ENCODE measurements at places on chromosomes 7 and 10.

- DNase-seq: no peak
These were observed 208.4 kb downstream of the FANK1 start for GRCh38 chr10:126104767-126105166.

- peak; percentile 22 for DNase-seq
These were observed 882 bp downstream of the IRF5 start for GRCh38 chr7:128938544-128939074.

DNA sequence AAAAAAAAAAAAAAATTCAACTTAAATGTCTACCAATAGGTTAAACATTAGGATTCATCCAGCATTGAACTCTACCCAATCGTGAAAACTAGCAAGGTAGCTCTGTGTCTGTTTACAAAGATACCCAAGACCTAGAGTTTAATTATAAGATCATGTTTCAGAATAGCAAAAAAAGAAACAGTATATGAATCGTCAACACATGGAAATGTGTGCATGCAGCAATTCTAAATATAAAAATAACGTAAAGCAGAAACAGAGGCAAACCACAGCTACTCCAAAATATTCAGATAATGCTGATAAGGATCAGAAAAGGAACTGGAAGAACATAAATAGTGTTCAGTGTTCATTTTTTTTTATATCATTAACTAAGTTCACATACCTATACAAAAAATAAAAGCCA is 68.7 kb downstream of the AFAP1L2 start:
- no peak for DNase-seq

GRCh38 chr7:30812676-30813075 is 41.5 kb downstream of the MINDY4 start:
- DNase-seq: no peak

- DNase-seq: no peak
These were observed 423.4 kb upstream of the MGMT start for GRCh38 chr10:129043691-129044090.

DNA sequence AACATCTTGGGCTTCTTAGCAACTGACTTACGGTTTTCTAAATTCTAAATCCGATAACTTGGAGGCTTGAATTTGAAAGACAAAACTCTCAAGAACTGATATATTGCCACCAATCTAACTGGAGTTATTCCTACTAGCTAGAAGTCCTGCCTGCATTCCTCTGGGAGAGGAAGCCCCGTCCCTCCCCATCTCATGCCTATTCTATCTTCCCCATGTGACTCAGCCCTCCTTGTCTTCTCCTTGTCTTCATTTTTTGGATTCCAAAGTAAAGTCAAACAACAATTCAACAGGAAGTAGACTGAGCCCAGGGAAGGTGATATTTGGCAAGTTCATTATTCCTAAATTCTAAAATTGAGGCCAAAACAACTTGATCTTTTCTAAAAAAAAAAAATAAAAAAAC is 587.7 kb downstream of the KCNMA1 start:
- no peak for DNase-seq

- peak; percentile 27 for DNase-seq
These were observed 99.4 kb downstream of the CTBP2 start for GRCh38 chr10:125060826-125061556.

DNA sequence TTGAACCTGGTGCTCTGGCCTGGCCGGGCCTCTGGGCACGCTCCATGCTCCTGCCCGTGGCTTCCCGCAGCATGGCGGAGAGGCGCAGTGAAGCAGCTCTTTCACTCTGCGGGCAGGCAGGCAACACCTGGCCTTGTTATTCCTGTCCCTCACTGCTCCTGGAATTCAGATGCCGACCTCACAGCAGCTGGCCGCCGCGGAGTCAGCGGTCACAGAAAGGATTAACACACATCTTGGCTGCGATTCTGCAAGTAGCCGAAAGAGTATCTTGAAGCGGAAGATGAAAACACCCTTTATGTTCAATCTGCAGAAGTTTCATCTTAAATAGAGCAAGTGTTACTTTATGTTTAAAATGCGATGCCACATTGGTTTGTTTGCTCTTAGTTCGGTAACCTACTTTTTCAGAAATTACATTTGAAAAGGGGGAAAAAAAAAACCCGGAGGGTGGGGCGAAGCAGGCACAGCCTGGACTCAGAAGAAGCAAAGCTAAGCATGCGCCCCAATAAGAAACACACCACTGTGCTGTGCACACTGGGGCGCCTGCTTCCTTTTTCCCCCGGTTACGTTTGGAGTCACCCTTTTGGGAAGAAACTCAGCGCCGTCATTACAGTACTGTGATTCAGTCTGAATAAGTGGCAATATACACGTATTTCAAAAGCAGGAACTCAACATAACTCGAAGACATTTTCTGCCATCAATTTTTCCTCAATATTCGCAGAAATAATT is 42.3 kb downstream of the BRI3 start:
- no peak for DNase-seq

DNA sequence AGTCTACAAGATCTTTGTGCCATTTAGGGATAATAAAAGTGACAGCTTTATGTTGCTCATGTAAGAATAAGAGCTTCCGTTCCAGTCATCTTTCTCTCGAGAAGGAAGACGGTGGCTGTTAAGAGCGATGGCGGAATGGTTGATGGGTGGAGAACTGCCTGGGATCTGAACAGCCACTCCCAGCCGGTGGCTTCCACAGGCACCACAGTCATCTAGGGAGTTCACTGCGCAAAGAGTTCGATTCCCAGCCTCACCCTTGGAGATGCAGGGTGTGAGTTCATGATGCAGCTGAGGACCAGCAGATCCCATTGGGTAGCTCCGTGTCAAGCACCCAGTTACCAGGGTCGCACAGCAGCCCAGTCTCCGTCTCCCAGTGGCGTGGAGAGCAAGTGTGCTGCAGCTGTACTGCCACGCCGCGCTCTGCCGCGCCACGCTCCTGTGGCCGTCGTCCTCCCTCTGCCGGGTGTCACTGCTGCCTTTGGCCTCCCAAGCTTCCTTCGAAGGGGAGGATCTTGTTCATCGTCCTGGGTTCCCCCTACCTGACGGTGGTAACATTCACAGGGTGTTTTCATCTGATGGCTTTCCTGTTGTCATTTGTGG is 7.8 kb downstream of the SUN1 start:
- no peak for DNase-seq

DNA sequence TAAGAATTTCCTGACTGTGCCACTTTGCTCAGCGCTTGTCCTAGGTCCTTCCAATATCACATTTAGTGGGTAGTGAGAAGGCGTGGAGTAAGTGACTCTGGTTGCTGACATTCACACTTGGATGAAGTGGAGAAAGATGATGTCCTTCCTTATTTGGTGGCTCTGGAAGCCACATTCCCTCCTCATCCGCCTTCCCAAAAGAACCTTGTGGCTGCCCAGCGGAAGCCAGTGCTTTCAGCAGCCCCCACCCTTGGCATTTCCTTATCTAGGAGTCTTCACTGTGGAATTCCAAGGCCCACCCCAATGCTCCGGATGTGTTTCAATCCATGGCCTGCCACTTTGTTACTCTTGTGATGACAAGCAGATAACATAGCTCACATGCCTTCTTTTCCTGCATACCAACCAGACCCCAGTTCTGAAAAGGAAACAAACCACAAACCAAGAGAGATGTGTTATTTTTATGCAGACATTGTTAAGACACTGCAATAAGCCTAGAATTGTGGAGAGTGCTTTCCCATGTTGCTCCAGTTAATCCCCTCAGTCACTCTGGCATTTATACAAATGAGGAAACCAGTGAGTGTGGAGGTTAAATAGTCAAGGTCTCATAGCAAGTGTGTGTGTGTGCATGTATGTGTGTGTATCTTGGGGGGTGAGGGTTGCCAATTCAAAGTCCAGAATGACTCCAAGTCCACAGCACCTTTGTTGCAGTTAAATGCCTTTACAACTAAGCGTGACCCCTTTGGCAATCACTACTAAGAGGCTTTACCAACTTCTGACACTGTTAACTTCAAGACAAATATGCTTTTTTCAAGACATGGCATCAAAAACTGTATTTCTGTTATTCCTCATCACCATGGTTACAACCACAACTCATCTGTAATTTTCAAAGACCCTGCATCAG is 10.3 kb upstream of the ANKRD1 start:
- DNase-seq: no peak

DNA sequence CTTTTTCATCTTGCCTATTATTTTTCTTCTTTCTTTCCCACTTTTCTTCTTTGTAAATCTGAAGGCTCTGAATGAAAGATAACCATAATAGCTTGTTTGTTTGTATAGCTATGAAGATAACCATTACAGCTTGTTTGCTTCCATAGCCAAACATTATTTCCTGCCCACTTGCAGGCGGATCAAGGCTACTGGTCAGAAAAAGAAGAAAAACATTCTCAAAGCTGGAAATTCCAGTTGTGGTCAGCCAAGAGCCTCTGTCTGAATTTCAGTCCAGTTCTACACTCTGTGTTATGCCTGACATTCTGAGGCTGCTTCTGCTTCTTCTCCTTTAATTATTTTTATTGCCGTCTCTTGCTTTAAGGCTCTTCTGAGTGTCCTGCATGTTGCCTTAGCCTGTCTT is 48.9 kb downstream of the TMEM178B start:
- no peak for DNase-seq

GRCh38 chr10:43316988-43317387 is 50.1 kb upstream of the RASGEF1A start:
- no peak for DNase-seq

DNA sequence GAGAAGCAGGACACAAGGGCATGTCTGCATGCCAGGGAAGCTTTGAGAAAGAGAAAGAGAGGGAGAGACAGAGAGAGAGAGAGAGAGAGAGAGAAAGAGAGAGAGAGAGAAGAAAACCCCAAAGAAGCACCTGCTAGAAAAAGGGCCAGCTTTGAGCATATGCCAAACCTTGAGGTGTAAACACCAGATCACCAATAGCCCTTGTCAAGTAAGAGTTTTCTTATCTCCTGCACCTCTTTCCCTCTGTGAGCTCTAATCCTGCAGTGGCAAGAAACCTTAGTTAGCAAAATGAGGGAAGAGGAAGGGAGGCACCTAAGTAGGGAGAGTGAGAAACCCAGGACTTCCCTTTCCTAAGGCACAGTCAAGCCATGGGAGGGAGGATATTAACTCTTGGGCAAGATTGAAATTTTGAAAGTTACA is 11.3 kb upstream of the TRDMT1 start:
- DNase-seq: no peak

- DNase-seq: no peak
These were observed 52.2 kb downstream of the GPAM start for GRCh38 chr10:112131346-112131745.

- DNase-seq: no peak
These were observed 18.8 kb downstream of the NPC1L1 start for GRCh38 chr7:44522315-44522714.

DNA sequence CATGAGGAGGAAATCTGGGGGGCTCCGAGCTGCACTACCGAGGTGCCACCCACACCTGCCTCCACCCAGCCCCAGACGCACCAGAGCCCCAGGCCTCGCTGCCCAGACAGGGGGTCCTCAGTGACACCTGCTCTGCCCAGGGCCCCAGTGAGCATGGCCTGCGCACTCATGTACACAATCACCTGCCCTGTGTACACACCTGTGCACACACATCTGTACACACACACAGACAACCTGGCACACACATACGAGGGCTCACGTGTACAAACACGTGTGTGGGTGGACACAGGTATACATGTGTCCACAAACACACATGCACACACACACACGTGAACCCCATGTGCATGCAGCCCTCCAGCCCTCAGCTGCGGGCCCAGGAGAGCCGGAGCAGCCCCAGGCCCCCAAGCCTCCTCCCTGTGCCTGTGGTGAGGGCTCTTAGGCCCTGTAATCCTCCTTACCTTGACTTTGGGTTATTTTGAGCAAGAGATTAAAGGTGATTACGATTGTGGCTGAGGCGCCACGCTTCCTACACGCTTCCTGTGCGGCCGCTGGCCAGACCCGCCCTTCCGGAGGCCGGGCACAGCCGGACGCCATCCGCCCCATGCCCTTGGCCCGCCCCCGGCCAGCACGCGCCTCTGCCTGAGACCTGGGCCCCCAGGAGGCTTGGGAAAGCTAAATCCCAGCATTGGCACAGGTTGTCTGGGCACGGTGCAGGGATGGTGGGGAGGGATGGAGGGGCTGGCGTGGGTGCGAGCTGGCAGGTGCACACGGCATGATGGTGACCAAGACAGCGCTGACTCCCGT is 71.9 kb downstream of the ELFN1 start:
- no peak for DNase-seq

DNA sequence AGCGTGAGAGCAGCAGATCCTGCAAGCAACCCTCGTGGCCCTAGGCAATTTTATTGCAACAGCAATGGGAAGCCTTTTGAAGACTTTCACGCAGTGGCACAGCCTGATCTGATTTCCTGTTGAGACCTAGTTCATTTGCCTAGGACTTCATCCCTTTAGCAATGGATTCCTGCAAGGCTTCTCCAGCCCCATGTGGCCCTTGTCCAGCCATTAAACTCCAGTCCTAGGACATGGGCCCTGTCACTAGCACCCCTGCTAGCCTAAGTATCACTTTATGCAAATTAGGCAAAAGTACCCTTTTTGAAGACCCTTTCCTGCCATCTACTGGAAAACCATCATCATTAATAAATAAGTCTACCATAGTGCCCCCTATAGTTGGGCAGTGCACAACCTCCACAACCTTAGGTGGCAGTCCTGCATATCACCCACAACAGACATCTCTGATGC is 379.4 kb downstream of the GALNT17 start:
- no peak for DNase-seq

DNA sequence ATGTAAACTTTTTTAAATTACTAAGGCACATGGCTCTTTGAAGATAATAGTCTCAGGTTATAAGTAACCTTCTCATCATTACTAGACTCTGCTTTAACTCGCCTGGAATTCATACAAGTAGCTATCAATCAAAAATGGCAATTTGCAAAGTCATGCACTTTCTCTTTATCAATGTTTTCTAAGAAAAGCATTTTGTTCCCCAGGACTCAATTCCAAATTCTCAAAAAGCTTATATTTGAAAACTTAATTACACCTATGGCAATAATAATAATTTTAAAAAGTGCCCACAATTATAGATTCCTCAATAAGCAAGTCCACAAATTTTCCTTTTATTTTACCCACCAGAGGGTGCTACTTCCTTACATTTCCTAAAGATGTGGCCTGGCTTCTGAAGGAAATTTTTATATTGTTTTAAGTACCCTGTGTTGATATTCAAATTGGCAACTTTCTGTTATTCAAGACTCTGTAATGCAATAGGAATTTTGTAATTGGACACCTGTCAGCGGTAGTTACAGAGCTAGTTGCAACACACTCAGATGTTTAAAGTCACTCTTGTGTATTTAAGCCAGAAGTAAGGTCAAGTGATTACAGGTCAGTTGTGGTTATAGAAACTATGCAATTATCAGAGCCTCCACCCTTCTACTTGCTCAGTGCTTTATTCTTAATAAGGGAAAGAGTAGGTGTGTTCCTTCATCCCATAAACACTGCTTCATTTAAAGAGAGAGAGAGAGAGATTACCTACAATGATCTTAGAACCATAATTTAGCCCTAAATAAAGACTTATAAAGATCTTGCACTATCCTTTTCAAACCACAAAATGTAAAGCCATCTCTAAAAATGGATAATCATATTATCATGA is 47.1 kb upstream of the HYAL4 start:
- DNase-seq: peak; percentile 48

- DNase-seq: no peak
These were observed 52.0 kb upstream of the NPTX2 start for GRCh38 chr7:98565103-98565502.

DNA sequence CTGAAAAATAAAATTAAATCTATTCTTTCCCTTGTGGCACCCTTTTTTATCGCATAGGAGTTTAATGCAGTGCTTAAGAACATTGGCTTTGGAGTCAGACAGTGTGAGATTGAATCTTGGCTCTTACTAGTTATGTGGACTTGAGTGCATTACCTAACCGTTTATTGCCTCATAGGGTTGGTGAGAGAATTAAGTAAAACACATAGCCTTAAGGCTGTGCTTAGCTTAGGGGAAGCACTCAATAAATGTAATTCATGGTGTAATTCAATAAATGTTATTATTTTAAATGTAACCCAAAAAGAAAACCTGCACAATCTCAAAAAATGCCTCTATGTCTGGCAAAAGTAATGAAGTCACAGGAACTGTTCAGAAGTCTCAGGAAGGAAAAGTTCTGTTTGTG is 2.7 kb downstream of the STK17A start:
- no peak for DNase-seq
